ENCODE measurements at places on chromosomes 12 and 14.

GRCh38 chr12:29782871-29783772 is 620 bp downstream of the TMTC1 start:
- DNase-seq: no peak

DNA sequence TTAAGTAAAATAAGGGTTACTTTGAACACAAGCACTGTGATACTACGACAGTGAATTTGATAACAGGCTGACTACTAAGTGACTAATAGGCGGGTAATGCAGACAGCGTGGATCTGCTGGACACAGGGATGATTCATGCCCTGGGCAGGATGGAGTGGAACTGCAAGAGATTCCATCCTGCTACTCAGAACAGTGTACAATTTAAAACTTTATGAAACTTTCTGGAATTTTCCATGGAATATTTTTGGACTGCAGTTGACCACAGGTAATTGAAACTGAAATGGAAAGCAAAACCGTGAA is 46.0 kb downstream of the YEATS4 start:
- DNase-seq: no peak

GRCh38 chr12:131330106-131330815 is 376.6 kb downstream of the ADGRD1 start:
- no peak for DNase-seq

DNA sequence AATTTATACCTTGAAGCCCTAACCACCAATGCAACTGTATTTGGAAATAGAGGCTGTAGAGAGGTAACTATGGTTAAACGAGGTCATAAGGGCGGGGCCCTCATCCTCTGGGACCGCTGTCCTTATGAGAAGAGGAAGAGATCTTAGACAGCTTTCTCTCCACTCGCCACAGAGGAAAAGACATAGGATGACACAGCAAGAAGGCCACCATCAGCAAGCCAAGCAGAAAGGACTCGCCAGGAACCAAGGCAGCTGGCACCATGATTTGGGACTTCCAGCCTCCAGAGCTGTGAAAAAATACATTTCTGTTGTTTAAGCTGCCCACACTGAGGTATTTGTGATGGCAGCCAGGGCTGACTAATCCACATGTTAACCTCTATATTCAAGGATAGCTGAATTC is 30.4 kb upstream of the BCAT1 start:
- DNase-seq: no peak

DNA sequence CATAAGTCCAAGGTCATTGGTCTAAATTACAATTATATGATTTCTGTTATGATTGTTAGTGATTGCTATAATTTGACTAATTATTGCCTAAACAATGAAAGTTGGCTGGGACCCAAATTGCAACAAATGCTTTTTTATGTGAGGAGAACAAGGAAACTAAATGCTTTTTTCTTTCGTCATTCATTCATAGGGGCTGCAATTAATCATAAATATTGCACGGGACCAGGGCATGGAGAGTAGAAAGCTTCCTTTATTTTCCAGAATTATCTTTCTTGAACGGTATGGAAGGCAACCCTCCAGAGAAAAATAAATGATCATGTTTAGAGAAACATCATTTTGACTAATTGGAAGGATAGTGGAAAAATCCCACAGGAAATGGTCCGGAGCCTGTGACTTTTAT is 32.6 kb upstream of the ARHGAP5 start:
- DNase-seq: no peak

Measured in stimulated activated CD4-positive, alpha-beta T cell treated with anti-CD3 and anti-CD28 coated beads, Interleukin-15, amount 100 ng/mL, for 1 hour (primary cell).